ENCODE measurements at places on chromosomes 1 and 21.

- no peak for DNase-seq
Measured at GRCh38 chr1:236039740-236040685, 24.9 kb downstream of the NID1 start.

DNA sequence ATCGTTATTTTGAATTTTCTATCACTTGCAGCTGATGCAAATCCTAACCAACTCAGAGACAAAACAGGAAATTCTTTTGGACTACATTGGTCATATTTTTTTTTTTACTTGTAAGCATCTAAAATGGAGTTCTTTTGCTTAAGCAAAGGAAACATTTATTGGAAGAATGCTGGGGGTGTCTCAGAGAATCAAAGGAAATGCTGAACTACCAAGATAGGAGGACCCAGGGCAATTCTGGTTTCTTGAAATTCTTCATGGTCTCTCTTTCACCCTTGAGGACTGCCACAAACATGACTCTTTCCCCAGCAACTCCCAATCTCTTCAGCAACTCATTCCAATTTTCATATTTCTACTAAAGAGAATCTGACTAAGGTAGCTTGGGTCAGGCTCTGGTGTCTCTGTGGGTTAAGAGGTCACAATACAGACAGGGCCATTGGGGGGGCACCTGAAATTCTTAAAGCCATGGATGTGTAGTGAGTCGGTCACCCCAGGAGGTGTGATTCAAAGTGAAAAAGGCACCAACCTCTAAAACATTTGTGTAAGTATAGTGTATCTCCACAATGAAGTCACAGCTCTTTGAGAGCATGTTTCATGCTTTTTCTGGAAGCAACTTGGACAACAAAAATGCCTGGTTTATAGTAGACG is 171.1 kb upstream of the FGGY start:
- DNase-seq = no peak

DNA sequence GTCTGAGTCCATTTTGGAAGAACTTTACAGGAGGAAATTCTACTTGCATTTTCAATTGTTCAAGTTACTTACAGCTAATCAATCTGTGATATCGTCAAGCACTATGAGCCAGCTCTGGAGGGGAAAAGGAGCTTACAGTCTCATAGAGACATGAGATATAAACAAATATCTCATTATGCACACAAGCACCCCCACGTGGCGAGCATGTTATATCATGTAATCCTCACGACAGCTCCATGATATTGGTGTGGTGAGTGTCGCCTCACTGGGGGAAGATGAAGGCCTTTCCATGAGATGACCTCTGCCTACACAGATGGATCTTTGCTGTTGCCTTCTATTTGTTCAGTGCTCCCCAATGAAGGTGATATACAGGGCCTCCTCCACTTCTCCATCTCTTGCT is 34.6 kb downstream of the TNR start:
- DNase-seq = peak; percentile 24

- no peak for DNase-seq
Measured at GRCh38 chr1:35030338-35030737, 1.4 kb downstream of the ZMYM6 start.

DNA sequence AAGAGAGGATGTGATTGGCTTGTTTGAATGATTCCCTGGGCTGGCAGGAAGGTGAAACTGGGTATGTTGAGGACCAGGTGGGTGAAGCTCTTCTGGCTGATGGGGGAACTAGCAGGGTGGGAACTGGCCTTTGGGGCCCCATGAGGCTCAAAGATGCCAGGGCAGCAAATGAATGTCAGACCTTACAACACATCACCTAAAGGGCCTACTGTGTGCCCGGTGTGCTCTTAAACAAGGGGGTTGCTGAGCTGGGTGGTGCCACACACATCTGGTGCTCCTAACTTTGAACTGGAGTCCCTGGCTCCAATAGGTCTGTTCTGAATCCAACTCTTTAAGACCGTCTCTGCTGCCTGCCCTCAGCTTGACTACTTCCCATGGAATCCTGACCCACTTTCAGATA is 21.3 kb upstream of the HTR1D start:
- DNase-seq = no peak

GRCh38 chr1:2021550-2021949 is 2.4 kb downstream of the GABRD start:
- DNase-seq = no peak

DNA sequence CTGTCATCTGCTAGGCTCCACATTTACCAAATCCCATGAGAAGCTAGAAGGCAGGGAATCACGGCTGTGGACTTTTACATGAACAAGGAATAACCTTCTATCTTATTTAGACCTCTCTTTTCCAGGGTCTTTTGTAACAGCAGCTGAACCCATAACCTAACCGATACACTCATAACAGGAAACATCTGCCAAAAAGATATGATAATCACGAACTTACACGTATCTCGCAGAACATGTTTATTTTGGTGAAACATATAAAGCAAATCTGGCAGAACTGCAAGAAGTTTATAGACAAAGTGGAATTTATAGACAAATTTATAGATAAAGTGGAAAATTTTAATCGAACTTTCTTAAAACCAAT is 20.4 kb downstream of the TINAGL1 start:
- no peak for DNase-seq

- DNase-seq = no peak
Measured at GRCh38 chr1:23581219-23581618, 21.9 kb upstream of the ID3 start.

GRCh38 chr1:4083231-4084047 is 183.4 kb upstream of the C1orf174 start:
- DNase-seq = no peak

GRCh38 chr1:8733484-8733883 is 84.0 kb downstream of the RERE start:
- no peak for DNase-seq

DNA sequence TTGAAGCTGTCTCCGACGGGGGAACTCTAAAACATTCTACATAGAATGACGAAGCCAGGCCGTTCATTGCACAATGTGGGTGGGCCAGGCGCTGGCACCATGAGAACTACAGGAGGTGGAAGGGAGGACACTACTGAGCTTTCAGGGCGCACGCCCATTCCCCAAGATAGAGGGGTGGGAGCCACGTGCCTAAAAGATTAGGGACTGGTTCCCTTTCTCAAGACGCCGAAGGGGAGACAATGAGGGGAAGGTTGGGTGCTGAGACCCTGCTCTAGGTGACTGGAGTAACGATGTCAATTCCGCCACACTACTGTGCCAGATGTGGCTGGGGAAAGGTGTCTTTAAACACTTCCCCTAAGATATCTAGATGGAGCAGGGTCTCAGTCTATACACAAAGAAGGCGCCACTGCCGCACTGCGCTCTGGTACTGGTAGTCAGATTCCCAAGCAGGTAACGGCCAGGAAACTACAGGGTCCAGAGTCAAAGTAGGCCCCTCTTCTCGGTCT is 782 bp downstream of the CSDE1 start:
- no peak for DNase-seq

GRCh38 chr21:34553151-34553952 is 41.3 kb upstream of the KCNE1 start:
- no peak for DNase-seq

DNA sequence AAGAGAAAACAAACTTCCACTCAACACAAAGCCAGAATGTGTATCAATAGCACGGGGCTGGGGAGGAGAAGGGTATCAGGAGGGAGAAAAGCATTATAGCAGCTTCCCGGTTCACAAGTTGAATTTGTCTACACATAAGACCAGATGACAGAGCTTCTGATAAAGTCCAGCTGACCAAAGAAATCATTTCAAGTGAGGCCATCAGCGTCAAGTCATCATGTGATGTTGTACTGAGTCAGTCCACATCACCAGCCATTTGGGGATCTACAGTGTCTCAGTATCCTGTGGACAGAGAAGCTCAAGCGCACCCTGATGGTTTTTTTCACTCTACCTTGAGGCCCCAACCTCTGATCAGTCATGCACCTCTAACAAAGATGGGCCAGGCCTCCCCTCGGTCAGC is 33.0 kb downstream of the SETD4 start:
- DNase-seq = no peak

DNA sequence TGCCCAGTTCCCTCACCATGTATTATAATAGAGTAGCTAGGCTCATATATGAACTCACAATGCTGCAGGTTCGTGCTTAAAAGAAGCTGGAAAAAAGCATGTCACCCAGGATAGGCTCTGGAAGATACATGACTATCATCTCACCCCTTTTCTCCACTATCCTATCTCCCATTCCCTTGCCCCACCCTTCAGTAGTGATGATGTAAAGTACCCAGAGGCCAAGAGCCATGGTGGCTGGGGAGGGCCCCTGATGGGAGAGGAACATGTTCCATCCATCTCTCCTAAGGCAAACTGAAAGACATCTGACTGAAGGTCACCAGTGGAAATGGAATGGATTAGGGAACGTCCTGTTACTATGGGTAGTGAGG is 20.3 kb upstream of the RBBP5 start:
- DNase-seq = peak; percentile 43

DNA sequence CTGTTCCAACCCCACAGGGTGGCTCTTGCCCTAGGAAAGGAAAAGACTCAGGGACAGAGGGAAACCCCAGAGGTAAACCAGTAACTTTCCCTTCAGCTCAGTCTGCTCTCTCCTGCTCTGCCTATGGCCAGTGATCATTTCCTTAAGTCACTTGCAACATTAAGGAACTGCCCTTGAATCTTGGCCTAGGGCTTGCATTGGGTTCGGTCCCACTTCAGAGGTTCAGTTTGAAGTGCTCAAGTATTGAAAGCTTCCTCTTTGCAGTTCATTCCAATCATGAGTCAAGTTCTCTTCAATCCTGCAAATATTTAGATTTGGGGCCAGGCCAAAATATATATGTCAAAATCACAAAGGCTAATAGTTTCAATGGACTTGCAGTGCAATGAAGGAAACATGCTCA is 97.7 kb upstream of the IRF2BP2 start:
- DNase-seq = no peak

DNA sequence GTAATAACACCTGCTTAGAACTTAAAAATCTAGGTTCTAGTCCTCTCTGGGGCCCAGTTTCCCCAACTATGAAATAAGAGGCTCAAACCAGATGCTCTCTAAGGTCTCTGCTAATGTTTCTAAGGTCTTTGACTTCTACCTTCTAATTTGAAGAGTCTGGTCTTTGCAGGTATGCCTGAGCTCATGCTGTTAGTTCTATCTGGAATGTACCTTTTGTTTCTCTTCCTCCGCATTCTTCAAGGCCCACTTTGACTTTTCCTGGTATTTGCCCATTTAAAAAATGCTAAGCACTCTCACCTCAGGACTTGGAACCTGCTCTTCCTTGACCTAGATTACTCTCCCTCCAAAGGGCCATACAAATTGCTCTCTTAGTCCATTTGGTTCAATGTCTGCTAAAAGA is 13.5 kb downstream of the SLC35D1 start:
- no peak for DNase-seq

- DNase-seq = no peak
Measured at GRCh38 chr1:41626146-41626545, 141.7 kb upstream of the EDN2 start.

DNA sequence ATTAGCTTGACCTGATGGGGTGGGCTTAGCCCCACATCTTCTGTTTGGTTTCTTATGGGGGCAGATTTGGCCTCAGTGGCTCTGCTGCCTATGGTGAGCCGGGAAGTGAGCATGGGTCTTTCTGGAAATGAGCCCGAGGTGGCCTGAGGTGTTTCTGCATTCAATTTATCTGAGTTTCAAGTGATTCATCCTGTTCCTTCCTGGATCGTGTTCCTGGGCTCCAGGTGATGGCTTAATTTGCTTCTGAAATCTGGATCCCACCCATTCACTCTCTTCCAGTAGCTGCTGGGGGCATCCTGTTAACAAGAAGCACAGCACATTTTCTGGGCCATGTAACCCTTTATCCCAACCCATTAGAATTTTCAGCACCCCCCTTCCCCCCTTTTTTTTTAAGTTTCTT is 324.6 kb downstream of the CAMTA1 start:
- no peak for DNase-seq

- no peak for DNase-seq
Measured at GRCh38 chr1:104195395-104195794, 445.7 kb downstream of the AMY1C start.

GRCh38 chr1:226029568-226030225 is 30.6 kb upstream of the SDE2 start:
- no peak for DNase-seq

- DNase-seq = no peak
Measured at GRCh38 chr1:223472057-223472456, 78.8 kb downstream of the CCDC185 start.

DNA sequence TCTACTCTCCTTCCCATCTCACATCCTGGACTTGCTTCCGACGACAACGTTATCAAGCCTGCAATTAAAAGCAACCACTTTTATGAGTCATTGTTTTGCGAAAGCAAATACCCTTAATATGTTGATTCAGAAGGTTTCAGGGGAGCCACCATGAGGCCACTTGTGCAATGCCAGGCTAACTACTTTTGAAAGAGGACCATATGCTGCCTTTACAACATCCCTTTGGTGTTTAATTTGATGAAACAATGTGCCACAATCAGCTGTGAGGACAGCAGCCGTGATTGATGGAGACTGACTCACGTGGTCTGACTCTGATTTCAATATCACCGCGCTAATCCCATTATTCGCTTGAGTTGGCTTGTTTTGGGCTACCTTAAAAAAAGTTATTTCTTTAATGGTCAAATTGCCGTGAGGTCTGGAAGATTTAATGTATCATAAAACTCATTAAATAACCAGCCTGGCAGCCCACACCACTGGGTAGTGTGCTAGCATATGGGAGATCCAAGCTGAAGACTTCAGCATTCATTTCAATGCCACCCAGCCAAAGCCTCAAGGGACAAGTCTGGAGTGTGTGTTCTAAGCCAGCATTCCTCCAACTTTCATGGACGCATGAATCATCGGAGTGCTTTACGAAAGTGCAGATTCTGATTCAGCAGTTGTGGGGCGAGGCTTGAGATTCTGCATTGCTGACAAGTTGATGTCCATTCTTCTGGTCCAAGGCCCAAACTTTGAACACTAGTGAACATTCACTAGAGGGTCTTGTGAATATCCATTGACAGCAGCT is 73.3 kb upstream of the PAXBP1 start:
- no peak for DNase-seq

- DNase-seq = peak; percentile 70
Measured at GRCh38 chr1:7218210-7218832, 433.1 kb downstream of the CAMTA1 start.

DNA sequence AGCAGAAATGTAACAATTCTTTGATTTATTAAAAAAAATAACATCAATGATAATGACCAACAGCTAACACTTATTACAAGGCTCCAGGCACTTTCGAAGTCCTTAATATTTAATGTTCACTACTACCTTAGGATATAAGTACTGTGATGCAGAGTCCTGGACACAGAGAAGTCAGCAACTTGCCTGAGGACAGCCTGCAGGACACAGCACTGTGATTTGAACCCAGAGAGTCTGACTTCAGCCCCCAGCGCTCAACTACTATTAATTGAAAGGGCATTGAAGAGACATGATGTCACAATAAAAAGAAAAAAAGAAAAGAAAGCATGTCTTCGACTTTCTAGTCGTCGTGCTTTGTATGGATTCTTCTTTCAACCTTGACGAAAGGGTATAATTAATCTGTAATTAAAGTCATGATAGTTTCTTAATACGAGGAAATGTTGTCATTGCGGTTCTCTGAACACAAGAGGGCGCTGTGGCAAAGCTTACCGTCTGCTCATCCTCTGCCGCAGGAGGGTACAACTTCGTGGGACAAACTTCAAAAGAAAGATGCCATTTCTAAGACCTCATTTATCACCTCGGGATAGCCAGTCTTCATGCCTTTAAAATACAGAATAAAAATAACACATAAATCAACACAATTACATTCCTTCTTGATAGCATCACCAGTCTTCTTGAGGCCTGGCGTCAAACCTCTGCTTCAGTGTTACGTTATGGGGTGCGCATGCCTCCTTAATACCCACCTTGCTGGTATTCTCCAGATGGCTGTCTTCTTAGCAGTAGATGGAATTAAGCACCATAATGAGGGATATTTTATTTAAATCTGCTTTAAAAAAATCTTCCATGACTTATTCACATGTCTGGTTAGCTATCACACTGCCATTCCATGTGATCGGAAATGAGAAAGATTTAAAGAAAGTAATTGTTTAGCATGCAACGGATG is 240.1 kb downstream of the DISC1 start:
- peak; percentile 65 for DNase-seq

All from K562 (cell line).